ENCODE measurements at places on chromosomes 3 and 15.

GRCh38 chr15:68676011-68676605, 97.3 kb downstream of the CORO2B start:
- DNase-seq, result no peak

GRCh38 chr15:80710635-80711554, 15.8 kb downstream of the ABHD17C start:
- DNase-seq, result no peak

DNA sequence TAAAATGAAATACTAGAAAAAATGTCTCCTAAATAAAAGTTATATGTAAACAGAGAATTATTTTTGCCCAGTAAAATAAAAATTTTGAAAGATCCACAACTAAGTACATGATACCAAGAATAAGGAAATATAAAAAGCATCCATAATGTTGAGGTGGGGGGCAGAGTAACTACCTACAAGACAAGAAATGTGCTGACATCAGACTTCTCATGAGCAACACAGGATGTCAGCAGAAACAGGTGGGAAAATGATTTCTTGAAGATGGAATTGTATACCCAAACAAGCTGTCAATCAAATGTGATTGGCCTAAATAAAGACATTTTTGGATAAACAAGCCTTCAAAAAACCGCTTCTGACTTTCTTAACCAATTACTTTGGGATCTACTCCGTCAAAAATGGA, 143.9 kb upstream of the LIPC start:
- DNase-seq, result no peak

DNA sequence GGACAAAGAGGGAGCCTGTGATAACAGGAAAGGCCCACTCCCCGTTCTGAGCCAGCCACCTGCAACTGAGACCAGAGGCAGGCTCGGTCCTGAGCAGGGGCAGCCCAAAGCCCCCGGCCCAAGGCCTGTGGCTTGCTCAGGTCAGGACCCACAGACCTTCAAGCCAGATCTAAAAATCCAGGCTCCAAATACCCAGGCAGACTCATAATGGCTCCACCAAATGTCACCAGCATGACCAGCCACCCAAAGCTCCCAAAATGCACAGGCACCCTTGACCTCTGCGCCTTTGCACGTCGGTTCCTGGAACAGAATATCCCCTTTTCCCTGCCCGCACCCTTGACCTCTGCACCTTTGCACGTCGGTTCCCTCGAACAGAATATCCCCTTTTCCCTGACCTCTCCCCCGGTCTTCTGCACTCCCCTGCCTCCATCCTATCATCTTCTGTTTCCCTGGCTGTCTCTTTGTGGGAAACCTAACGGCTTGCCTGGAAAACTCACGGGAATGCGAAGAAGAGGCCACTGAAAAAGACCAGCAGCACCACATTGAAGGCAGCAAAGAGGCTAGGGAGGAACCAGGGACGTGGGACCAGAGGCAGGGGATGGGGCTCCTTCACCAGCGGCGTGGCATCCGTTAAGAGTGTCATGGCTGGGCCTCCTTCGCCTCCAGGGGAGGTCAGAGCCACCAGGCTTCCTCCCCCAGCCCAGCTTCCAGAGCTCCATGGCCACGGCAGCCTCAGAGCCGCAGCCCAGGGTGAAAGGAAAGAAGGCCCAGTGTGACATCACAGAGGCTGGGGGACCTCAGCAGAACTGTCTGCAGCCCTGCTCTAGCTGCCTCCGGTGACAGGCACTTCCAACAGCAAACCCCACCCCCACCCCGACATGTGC, at the start of gene ZDHHC19:
Gene ZDHHC19 (minus strand): TSS at position 728 of the 884 bp plus-strand sequence. CDS start 85 bp downstream, at position 643.
- no peak for DNase-seq

DNA sequence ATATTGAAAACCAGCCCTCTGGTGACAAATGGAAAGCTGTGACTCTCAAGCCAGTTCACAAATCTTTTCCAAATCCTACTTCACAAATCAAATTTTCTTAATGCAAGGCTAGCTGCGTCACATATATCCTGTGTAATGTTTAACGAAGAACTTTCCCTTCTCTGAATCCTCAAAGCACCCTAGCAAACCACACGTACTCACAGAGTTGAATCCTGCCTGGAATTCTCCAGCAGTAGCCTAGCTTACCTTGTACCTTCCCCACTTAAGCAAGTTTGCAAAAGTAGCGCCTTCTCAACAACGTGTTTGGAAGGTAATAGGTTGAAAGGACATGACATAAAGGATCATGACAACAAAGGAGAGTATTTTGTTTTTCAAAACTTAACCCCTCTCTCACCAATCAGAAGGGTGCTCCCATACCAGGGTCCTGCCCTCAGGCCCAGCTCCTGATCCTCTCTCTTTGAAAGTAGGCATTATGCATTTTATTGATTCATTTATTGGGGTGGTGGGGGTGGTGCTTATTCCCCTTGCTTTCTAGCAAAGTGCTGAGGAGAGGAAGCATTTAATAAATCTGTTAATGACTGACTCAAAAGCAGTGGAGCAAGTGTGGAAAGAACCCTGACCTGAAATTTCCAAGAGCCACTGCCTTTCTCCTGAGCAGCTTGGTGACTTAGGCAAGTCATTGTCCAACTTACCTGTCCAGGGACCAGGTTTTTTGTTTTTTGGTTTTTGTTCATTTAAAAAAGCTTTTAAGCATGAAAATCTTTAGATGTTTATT, 531.6 kb downstream of the MECOM start:
- DNase-seq, result no peak

DNA sequence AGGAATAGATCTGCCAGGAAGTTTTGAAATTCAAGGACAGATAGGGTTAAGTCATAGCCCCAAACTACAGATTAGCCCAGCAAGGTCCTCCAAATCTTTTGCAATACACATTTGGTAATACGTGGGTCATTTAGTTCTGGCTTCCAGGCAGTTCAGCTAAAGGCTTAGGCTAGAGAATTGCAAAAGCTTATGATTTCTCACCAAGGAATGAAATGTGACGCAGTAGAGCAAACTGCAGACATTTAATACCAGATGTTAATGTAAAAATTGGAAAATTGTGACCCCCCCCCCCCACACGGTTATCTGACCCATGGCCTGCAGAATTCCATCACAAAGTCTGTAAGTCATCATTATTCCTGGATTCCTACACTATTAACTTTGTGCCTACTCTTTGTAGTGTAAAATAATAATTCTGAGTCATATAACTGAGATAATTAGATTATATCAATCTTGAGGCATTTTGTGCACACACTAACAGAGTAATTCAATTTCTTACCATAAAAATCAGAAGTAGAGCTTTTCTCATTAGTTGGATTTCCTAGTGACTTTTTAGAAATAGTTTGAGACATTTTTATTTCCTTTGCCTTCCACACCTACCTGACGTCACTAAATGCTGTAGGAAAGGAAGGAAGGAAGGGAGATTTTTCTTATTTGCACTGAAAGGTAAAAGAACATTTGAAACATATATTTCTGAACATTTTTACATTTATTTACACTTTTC, 235.2 kb downstream of the DTWD1 start:
- no peak for DNase-seq

GRCh38 chr3:124785973-124786372, 55.7 kb downstream of the UMPS start:
- DNase-seq, result no peak

DNA sequence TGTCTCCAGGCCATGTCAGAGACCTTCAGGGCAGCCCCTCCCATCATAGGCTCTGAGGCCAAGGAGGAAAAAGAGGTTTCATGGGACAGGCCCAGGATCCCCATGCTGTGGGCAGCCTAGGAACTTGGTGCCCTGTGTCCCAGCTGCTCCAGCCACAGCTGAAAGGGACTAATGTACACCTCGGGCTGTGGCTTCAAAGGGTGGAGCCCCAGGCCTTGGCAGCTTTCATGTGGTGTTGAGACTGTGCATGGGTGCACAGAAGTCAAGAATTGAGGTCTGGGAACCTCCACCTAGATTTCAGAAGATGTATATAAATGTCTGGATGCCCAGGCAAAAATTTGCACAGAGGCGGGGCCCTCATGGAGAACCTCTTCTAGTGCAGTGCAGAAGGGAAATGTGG, 6.6 kb upstream of the SSR3 start:
- no peak for DNase-seq

- DNase-seq, result no peak
Measured at GRCh38 chr3:150871192-150871591, 34.0 kb downstream of the MINDY4B start.

GRCh38 chr3:35262406-35262805, 376.9 kb upstream of the ARPP21 start:
- no peak for DNase-seq

GRCh38 chr3:123605789-123606234, 21.0 kb upstream of the HACD2 start:
- no peak for DNase-seq

DNA sequence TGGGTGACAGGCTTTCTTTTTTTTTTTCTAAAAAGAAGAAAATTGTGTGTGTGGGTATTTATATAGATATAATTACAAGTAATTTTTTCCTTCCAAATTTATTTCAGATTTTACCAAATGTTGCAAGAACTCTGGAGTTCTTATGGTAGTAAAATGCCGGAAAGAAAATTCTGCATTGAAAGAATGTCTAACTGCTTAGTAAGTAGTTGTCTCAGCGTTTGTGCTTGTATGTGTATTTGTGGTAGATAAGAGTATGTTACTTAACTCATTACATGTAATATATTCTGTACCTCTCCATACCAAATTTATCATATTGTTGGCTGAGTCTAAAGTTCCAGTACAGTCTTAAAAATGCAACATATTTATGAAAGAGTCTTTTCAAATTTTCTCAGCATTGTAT, 32.3 kb upstream of the ZCWPW2 start:
- no peak for DNase-seq

DNA sequence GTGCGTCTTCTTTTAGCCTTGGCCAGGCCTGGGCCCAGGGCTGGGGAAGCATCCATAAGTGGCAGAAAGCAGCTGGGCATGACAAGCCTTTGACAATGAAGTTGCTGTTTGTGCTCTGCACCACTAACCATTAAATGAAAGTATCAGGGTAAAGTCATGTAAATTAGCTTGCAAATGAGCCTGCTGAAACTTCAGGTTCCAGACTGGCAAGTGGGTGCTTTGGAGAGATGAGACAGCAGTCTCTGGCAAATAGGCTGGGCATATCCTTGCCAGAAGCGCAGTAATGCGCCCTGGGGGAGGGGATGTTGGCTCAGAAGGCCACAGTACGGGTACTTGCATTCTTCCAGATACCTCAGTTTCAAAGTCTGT, 40.7 kb downstream of the RAB6B start:
- no peak for DNase-seq

DNA sequence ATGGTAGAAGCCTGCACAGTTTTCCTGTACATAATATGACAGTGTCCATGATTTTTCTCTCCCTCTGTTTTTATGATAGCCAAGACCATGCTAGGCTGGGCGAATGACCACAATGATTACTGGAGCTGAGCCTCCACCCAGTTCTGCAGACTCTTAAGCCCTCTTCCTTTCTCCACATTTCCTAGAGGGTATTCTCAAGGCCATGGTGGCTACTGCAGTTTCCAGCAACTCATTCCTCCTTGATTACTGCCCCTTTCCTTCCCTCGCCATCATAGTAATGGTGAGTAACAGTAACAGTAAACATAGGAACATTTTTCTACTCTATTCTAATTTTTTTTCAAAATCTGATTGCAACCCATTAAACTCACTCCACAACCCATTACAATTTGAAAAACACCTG, 20.2 kb downstream of the TNIK start:
- DNase-seq, result no peak

- DNase-seq, result no peak
Measured at GRCh38 chr15:73691396-73691795, 7.2 kb downstream of the CD276 start.

- no peak for DNase-seq
Measured at GRCh38 chr15:31977812-31978661, 52.3 kb upstream of the CHRNA7 start.

GRCh38 chr3:156251424-156251823, 131.0 kb downstream of the KCNAB1 start:
- no peak for DNase-seq

DNA sequence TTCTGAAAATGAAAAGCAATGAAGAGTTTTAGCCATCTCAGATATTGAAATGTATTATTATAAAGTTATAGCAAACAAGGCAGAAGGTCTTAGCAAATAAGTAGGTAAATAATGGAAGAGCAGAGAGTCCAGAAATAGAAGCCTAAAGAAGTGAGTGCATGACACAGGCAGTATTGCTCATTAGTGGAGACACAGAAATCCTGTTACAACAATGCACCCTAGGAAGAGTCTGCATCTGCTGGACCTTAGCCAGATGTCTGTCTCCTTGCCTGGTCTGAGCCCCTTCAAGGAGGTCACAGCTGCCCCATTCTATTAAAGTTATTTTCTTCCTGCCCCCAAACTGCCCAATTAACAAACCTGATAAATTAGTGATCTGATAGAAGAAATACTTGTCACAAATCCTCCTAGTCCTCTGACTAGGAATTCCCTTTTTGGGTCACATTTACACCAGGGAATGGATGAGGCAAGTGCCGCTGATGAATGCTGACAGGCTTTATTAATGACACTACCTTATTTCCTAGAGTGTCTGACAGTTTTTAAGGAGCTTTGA, 51.9 kb downstream of the HOMER2 start:
- DNase-seq, result no peak

GRCh38 chr3:183984127-183984740, 33.5 kb downstream of the ABCC5 start:
- no peak for DNase-seq

GRCh38 chr3:75235631-75236030, 428.5 kb upstream of the FRG2C start:
- DNase-seq, result no peak

DNA sequence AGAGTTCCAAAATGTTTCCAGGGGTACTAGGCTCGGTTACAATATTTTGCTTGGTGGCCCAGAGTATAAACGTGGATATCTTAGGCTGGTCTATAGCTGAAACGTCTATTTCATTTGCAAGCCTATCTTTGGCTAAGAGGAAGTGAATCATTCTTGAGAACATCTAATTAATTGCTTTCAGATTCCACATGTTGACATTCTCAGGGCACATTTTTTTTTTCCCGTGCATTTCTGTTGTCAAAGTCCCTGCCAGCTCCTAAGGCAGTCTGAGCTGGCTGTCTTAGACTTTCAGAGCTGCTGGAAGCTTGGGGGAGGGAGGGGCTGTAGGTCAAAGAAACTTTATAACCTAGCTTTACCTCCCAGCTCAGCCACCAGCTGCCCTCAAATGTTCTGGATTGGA, 23.2 kb upstream of the LAMP3 start:
- DNase-seq, result no peak

DNA sequence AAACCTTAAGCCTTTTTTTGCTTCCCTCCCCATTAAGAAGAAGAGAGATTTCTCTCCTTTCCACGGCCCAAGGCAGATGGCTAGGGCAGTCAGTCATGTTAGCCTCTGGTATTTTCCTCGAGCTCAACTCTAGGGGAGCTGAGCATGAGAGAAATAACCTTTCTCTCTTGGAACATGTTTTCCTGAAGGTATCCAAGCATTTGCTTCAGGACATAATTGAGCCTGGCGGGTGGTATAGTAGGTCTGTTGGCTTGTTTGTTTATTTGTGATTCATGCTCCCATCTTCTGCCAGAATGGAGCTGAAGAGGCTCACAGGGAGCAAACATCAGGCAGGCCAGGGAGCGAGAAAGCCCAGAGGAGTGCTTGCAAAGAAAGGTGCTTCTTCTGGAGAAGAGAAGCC, 102.5 kb downstream of the MESD start:
- no peak for DNase-seq

- no peak for DNase-seq
Measured at GRCh38 chr3:12655701-12656100, 8.2 kb downstream of the RAF1 start.

GRCh38 chr3:3196148-3196861, 16.8 kb upstream of the CRBN start:
- DNase-seq, result no peak

Measured in NCI-H187 treated with DMSO at 0.1 percent for 48 hours (cell line).